Stimulated activated CD8-positive, alpha-beta memory T cell treated with anti-CD3 and anti-CD28 coated beads, Interleukin-4, amount 100 ng/mL, for 24 hours (primary cell): ENCODE measurements at places on chromosomes 2 and 18.

DNA sequence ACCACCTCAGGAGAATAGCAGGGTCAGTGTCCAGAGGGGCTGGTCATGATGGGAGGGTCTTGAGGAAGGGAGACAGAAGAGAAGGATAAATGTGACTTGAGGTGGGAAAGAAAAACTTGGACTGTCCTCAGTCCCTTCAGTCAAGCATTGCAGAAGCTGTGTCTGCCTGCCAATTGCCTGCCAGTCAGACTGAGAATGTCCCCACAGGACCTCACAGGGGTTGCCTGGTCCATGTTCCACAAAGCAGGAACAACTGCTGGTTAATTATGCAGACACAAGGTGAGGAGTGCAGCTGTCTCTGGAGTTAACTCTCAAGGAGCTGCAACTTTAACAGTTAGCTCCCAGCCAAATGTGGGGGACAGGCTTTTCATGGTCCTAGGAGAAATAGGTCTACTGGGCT lies 75.7 kb downstream of the TRIM43 start:
- DNase-seq: no peak

DNA sequence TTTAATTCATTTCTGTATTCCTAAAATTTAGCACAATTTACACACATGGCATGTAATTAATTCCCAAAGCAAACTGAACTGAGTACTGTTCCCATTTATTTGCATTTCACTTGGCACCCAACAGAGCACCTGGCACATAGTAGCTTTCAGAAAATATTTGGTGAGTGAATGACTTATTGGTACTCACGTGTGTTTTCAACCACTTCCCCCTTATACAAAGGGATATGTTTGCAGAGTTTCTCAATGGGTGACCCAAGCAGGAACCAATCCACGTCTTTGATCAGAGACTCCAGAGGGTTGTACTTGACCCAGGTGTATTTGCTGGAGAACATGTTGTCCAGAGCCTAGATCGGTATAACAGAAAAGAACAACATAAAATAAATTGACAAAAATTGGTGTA lies 6.6 kb downstream of the GKN2 start:
- DNase-seq: no peak

DNA sequence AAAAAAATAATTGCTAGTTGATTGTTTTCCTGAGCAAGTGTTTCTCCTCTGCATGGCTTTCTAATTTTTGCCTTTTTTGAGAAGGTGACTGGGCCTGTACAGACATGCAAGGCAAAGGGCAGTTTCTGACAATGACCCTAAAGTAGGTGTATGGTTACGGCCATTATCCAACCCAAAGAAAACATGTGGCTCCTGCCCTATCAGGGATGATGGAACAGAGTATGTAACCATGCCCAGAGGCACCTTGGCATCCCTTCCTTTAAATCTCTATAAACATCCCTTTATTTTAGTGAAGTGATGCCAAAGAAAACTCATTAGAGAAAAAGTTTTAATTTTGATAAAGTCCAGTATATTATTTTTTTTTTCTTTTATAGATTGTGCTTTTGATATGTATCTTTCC lies 217.5 kb downstream of the LPIN1 start:
- no peak for DNase-seq

GRCh38 chr2:84545005-84545404 lies 28.7 kb downstream of the DNAH6 start:
- no peak for DNase-seq

DNA sequence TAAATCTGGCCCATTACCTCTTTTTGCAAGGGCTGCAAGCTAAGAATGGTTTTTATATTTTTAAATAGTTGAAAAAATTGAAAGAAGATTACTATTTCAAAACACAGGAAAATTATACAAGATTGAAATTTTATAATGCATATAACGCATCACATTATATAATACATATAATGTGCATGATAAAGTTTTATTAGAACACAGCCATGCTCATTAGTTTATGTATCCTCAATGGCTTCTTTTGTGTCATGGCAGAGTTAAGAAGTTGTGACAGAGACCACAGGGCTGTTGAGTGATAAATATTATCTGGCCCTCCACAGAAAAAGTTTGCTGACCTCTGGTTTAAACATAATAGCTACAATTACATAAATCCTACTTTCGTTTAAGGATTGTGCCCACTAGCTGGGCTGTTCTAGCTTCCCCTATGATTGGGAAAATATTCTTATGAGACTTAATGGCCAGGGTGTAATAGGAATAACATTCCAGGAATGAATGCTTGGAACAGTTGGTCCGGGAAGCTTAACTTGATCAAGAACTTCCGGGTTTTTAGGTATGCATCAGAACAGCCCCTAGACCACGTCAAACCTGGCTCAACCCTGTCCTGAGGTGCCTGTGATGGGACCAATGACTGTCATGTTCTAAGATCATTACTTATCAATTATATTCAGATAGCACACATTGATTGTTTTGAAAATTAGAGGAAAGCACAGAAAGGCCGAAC lies 98.7 kb upstream of the LPIN2 start:
- no peak for DNase-seq

DNA sequence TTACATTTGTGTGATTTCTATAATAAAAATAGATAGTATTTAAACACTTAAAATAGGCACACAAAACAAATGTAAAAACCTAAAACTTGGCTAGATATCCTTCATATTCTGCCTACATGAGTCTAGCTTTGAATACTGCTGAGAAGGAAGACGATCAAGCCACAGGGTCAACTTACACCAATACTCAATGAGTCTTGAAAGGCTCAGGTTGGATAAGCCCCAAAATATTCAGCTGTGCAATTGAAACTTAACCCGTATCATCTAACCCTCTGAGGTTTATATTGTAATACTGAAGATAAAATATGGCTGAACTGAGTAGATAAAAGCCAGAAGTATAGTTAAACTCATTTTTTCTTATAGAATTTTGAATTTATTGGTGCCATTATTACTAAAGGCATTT lies 313.0 kb upstream of the NRXN1 start:
- no peak for DNase-seq

GRCh38 chr2:219309278-219309677 lies at the start of gene PTPRN:
Gene PTPRN (minus strand): TSS chr2:219309401. CDS start chr2:219309332, 69 bp downstream.
- DNase-seq: no peak

DNA sequence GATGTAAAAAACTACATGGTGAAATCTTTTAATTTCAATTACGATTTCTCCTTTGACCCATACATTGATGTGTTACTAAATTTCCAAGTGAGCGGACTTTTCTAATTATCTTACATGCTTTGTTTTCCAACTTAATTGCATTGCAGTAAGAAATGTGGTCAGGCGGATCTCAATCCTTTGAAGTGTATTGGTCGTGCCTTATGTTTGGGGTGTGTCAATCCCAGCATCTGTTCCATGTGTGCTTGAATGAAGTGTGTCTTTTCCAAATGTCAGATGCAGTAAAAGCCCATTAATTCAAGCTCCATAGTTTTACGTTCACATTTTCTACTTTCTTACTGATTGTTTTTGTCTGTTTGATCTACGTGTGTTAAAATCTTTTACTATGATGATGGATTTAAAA lies 113.1 kb downstream of the UXS1 start:
- DNase-seq: no peak

DNA sequence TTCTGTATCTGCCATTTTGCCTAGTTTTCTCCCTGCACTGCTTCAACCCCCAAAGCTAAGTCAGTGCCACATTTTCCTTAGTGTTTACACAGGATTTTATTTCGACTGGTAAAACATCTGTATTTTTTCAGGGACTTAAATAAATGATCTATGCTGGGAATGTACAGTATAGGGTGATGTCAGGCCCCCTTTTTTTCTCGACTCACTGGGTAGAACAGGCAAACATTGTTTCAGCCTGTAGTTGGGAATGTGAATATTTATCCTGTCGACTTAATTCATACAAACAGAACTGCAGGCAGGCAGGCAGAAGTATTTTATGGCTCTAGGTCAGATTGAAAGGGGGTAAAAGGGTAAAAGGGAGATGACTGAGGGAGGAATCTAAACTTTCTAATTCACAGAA lies 123.5 kb upstream of the ZFP36L2 start:
- DNase-seq: no peak
